HCEC 1CT (cell line): ENCODE measurements at places on chromosomes 1 and 21.

- DNase-seq, result no peak
Observed at GRCh38 chr1:166907763-166908162, 31.7 kb upstream of the TADA1 start.

DNA sequence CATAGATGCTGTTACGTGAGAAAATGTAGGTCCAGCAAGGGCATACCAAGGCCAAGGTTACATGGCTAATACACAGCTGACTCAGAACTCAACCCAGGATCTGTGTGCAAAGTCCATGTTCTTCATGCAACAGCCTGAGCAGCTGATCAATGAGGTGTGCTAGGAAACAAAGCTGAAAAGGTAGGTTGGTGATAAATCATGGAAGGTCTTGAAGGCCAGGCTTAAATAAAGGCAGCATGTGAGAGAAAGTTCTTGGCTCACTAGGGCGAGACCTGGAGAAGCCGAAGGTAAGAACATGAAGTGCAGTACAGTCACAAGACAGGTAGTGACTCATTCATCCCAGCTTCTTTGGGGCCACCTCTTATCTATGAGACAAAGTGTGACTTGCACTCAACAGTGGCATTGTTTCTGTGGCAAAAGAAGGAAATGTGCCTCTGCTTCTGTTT, 33.4 kb downstream of the TLR5 start:
- DNase-seq, result no peak

DNA sequence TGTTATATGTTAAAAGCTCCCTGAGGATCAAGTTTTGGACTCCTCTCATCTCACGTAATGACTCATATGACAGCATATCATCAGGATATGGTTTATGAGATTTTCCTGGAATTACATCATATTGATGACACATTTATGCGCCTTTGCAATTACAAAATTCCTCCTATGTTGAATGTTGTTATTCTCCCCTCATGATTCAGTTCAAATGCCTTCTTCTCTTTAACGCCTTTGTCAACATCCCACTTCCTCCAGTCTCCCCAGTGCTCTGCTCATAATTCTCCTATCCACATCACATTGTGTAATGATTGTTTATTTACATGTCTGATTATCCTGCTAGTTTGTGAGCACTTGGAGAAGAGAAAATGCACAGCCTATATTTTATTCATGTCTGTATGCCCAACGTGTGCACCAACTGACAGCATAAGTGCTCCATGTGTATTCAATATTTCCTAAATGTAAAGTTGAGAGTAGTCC, 80.9 kb upstream of the BACH1 start:
- DNase-seq, result peak; percentile 99

GRCh38 chr1:109896681-109897080, 14.0 kb upstream of the CSF1 start:
- no peak for DNase-seq

DNA sequence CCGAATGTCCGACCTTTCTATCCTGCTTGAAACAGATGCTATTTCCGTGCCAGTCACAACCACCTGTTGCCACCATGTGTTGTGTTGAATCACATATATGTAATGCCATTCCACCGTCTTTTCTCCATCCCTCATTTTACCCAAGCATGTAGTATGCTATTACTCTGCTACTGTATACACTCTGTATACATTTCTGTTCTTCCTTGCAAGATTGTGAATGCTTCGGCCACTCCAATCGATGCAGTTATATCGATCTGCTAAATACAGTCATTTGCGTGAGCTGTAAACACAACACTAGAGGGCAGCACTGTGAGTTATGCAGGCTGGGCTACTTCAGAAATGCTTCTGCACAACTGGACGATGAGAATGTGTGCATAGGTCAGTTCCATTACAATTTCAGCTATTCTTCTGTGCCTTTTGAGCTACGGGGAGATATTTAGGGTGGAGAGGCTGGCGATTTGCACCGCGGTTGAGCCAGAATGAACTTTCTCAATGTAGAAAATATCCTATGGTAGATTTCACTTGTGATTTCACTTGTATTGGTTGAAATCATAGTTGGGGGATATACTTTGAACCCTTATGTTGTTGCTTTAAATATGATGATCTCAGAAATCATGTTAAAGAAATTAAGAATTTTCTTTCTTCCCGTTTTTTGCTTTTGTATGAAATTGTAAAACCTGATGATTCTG, 289.8 kb downstream of the NTNG1 start:
- DNase-seq, result peak; percentile 1

DNA sequence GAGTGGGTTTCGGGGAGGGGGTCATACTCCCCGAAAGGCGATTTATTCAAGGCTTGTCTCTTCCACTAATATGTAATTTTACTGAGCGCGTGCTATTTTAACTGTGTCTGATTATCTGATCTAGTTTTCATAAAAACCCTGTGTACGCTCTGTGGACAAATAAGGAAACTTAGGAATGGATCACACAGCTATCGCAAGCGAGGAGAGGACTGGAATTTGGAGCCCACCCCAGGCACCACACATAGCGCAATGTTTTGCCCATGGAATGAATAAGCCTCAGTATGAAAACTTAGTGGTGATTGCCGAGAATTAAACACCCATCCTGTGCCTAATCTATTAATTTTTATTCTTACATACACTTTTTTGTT, 9.8 kb upstream of the RAB42 start:
- peak; percentile 39 for DNase-seq

DNA sequence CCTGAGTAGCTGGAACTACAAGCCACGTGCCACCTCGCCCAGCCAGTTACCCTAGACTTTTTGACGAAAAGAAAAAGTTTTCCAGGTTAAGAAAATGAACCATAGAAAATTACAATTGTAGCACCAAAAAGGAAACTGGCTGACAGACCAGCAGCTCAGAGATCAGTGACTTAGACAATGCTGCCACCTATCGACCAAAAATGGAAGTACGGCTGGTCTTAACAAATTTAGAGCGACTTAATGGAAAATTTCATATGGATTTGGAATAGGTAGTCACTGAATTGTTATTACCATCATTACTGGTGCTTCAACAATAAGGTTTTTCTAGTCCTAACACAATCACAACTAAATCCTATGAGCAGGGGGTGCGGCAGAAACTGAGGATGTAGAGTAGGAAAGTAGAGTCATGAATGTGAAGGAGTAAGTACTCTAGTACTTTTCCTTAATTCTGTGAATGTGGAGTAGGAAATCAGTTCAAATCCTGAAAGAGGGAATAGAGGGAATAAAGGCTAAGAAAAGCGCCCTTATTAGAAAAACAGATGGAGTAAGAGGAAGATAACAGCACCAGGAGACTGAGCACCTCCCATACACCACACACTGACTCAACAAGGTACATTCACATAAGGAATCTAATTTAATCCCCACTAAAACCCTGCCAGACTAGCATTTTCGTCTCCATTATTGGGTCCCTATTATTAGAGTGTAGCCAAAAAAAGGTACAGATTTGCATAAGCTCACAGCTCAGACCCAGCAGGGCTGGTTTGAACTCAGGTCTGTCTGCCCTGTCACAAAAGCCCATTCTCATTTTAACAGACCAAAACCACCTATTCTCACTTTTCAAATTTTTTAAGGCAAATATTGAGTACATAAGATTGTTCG, 37.9 kb upstream of the MGST3 start:
- DNase-seq, result peak; percentile 34

- DNase-seq, result peak; percentile 40
Observed at GRCh38 chr1:172977296-172978017, 73.3 kb downstream of the TNFSF18 start.
